SHP77 treated with DMSO at 0.1 percent for 48 hours (cell line): ENCODE measurements at places on chromosomes 2 and 18.

- no peak for DNase-seq
Observed at GRCh38 chr18:59140302-59140885, 710 bp downstream of the SEC11C start.

DNA sequence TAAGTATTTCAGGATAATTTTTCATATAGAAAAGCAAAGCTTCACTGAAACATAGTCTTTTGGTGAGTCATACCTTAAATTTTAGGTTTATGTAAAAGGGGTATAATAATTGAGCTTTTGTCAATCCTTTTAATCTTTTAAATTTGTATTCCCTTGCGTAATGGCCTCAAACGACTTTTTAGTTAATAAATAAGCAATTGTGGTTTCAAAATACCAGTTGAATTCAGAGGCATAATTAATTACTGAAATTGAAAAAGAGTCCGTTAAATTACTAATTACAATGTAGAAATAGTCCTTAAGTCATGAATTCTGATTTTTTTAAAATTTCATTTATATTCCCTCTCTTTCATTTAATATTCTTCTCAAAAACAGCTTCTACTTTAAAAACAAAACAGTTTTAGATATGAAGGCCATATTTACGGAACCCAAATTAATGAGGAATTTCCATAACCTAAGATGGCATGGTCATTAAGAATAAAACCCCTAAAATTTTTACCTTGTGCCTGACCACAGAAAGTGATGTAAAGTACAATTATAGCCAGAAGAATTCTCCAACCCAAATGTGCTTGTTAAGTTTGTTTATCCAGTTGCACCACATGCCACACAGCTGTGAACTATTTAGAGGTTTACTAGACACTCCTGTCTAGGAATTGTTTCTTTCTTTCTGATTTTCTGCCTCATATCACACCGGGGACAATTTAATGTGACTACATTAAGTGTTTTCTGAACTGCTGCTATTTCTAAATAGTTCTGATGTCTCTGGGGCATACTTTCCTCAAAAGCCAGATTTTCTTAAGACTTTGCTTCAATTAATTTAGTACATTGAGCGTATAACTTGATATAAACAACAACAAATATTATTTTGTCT lies 60.7 kb upstream of the ITGA4 start:
- no peak for DNase-seq

DNA sequence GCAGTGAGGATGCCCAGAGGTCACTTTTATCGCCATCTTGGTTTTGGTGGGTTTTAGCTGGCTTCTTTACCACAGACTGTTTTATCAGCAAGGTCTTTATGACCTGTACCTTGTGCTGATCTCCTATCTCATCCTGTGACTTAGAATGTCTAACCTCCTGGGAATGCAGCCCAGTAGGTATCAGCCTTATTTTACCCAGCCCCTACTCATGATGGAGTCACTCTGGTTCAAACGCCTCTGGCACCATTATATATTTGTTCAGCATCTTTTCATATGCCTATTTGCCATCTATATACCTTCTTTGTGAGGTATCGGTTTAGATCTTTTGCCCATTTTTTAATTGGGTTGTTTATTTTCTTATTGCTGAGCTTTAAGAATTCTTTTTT lies 7.2 kb upstream of the CCNT2 start:
- DNase-seq, result no peak

GRCh38 chr2:30283931-30284565 lies 52.7 kb downstream of the LBH start:
- DNase-seq, result no peak

- DNase-seq, result no peak
Observed at GRCh38 chr2:55992455-55992854, 68.9 kb upstream of the EFEMP1 start.

DNA sequence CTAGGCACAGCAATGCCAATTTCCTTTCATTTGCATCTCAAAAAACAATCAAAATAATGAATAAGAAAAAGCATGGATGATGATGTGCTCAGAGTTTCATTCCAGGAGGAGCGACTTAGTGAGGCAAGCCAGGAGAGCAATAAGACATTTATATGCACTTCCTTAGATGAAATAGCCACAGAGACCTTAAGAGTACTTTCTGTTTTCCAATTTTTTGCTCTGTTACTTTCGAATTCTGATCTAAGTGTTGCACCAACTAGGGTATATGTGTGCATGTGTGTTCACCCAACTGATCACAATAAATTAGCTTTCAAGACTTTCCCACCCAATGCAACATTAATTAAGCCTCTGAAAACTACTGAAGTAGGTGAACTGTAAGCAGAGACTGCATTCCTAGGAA lies 709 bp downstream of the RAB27B start:
- no peak for DNase-seq
